Right lobe of liver (tissue), 6 donors: ENCODE measurements at places on chromosomes 7 and 10. TPM values are rescaled to one million over a fixed set of nuclear protein-coding genes. Genes with fewer than 3 reads are reported as not detected.

The CHRM2 gene
- total RNA-seq: 0.86 TPM

The PHKG1 gene
- total RNA-seq: not detected

The GRK5 gene
- total RNA-seq: 7.7 TPM

The ANXA8 gene
- 0.63 TPM for total RNA-seq

The FLNC gene
- 0.62 TPM for total RNA-seq

The ADK gene
- 69.8 TPM for total RNA-seq

The SAP25 gene
- total RNA-seq: 4.5 TPM

The LBX1 gene
- not detected for total RNA-seq

The FAM25C gene
- total RNA-seq: not detected

The LLCFC1 gene
- total RNA-seq: not detected
